ENCODE measurements at places on chromosomes 7 and 10. TPM values are rescaled to one million over a fixed set of nuclear protein-coding genes. Genes with fewer than 3 reads are reported as not detected.

- no peak for DNase-seq
Measured at GRCh38 chr10:20713420-20713819, 183.7 kb downstream of the NEBL start.

- DNase-seq: no peak
Measured at GRCh38 chr7:29956487-29956836, 33.1 kb downstream of the SCRN1 start.

The HOXA6 gene
- not detected for total RNA-seq

The CTAGE4 gene
- not detected for total RNA-seq

The LIPF gene
- not detected for total RNA-seq

GRCh38 chr10:117539903-117540639 lies 2.5 kb upstream of the EMX2 start:
- no peak for DNase-seq

The MYPN gene
- total RNA-seq: not detected

DNA sequence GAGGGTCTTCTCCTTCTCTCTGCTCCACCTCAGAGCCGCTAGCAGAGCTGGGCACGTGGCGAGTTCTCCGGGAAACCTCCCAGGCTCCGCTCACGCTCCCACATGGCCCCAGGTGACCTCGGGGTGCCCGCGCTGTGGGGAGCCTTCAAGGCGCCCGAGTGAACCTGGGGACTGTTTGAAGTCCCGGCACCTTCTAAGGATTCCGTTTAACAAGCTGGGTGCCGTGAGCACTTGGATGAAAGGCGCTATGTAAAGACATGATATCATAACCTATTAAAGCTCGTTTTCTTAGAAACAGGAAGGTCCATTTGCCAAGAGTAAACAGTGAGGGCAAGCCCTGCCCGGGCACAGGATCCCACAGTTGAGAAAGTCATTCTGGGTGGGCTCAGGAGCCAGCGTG lies 15.8 kb upstream of the MYL10 start:
- no peak for DNase-seq

DNA sequence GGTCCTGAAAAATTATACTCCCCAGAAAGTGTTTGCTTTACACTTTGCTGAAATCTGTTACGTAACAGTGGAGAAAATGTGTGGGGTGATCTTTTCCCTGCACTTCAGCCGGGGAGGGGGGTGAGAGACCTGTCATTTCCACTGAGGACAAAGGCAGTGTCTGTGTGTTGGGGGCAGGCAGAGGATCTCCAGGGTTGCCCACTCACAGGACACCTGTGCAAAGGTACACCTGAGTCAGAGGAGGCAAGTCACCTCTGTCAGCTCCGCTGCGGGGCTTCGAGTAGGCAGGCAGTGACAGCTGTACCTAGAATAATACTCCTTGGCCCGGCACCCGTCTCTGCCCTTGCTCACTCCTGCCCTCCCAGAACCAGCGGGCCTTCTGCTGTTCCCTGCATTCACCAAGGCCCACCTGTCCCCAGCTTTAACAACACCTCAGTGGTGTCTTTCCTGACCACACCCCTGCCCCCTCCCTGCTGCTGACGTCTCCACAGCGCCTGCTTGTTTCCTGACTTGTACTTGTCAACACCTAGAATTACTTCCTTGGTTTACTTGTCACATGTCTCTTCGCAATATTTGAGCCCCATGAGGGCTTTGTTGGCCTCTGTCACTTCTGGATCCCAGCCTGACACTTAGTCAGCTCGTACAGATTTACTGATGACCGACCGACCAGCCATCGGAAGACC lies 159.2 kb downstream of the NEURL1 start:
- DNase-seq: no peak

GRCh38 chr10:79380946-79381721 lies 33.9 kb downstream of the PPIF start:
- DNase-seq: no peak

DNA sequence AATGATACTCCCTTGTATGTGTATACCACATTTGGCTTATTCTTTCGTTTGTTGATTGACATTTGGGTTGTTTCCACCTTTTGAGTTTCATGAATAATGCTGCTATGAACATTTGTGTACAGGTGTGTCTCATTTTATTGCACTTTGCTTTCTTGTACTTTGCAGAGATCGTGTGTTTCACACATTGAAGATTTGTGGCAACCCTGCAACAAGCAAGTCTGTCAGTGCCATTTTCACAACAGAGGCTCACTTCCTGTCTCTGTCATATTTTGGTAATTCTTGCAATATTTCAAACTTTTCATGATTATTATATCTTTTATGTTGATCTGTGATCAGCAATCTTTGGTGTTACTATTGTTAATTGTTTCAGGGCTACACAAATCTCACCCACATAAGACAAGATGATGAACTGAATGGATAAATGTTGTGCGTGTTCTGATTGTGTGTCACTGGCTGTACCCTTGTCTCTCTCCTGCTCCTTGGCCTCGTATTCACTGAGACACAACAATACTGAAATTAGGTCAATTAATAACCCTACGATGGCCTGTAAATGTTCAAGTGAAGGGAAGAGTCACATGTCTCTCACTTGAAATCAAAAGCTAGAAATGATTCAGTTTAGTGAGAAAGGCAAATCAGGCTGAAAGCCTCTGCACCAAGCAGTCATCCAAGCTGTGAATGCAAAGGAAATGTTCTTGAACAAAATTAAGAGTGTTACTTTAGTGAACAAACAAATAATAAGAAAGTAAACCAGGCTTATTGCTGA lies 133.6 kb upstream of the JCAD start:
- no peak for DNase-seq

The FGL2 gene
- 0.16 TPM for total RNA-seq

DNA sequence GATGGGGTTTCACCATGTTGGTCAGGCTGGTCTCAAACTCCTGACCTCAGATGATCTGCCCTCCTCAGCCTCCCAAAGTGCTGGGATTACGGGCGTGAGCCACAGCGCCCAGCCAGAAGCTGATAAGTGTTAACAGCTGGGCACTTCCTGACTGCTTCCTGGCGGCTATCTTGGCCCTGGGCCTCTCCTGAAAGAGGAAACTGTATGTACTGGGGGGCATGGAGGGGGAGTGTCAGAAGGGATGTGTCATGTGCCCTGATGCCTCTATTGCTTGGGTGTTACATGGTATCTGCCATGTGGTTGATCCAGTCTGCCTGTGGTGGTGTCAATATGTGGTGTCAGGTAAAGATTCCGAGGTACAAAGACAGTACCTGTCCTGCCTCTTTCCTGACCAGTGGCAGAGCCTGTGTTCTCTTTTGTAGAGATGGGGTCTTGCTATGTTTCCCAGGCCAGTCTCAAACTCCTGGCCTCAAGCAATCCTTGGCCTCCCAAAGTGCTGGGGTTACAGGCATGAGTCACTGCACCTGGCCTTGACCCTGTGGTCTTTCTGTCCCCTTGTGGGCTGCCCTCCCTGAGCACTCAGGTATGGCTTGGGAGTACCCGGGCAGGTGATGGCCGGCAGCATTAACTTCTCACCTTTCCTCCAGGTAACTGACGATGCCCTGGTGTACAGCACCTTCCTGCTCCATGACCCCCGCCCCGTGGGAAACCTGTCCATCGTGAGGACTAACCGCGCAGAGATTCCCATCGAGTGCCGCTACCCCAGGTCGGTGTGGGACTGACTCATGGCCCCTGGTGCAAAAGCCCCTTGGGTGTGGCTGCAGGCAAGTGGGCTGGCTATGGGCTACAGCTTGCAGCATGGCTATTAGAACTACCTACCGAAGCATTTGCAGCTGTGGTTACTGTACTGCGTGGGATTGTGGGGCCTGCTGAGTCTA lies 4.4 kb downstream of the ZP3 start:
- DNase-seq: no peak

The CCL24 gene
- not detected for total RNA-seq

The CPA2 gene
- total RNA-seq: not detected

- no peak for DNase-seq
Measured at GRCh38 chr7:81419731-81420130, 350.1 kb downstream of the HGF start.

GRCh38 chr10:2978111-2978510 lies 89.2 kb upstream of the PFKP start:
- DNase-seq: no peak

DNA sequence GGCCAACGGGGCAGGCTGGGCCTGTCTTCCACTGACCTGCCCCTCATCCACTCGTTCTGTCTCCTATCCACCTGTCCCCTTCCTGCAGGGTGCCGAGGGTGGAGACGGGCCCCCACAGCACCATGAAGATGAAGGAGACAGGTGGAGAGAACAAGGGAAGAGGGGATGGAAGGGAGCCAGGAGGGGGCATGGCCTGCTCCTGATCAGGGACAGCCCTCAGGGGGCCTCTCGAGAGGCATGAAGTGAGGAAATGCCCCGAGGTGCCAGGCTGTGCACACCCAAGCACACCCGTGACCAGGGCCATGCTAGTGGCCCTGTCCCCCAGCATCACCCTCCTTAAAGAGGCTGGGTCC lies 111.2 kb downstream of the ZMIZ1 start:
- DNase-seq: no peak

The NOLC1 gene
- total RNA-seq: 42.0 TPM

GRCh38 chr10:77915319-77916105 lies 11.0 kb downstream of the DLG5 start:
- DNase-seq: no peak

The PDGFA gene
- total RNA-seq: 2.3 TPM

GRCh38 chr7:137142376-137142775 lies 201.2 kb downstream of the PTN start:
- no peak for DNase-seq

The DENND2A gene
- total RNA-seq: 0.27 TPM

The SUV39H2 gene
- 2.6 TPM for total RNA-seq

- no peak for DNase-seq
Measured at GRCh38 chr10:78584681-78585080, 484.1 kb upstream of the ZMIZ1 start.

The SPAG6 gene
- total RNA-seq: not detected

- no peak for DNase-seq
Measured at GRCh38 chr10:77165445-77166208, 472.0 kb downstream of the KCNMA1 start.

The ZNF804B gene
- total RNA-seq: not detected

GRCh38 chr7:1678571-1679325 lies 8.7 kb downstream of the ELFN1 start:
- DNase-seq: no peak

DNA sequence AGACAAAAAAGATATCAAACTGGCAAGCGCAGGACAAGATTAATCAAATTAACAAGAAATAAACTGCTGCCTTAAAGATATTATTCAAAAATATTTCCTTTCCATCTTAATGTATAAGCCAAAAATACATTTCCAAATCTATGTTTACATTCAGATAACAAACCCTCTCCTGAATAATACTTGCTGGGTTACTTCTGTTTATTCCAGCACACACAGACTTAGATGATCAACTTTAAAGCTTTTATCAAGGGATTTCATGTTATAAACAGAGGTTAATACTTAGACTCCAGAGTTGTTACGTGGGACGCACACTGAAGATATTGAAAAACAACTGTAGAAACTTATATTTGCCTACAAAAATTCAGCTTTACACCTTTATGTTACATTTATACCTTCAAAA lies 33.6 kb downstream of the LMOD2 start:
- DNase-seq: no peak

- no peak for DNase-seq
Measured at GRCh38 chr7:138097064-138097741, 20.9 kb downstream of the AKR1D1 start.

- no peak for DNase-seq
Measured at GRCh38 chr10:123890756-123891143, 857 bp downstream of the CPXM2 start.

DNA sequence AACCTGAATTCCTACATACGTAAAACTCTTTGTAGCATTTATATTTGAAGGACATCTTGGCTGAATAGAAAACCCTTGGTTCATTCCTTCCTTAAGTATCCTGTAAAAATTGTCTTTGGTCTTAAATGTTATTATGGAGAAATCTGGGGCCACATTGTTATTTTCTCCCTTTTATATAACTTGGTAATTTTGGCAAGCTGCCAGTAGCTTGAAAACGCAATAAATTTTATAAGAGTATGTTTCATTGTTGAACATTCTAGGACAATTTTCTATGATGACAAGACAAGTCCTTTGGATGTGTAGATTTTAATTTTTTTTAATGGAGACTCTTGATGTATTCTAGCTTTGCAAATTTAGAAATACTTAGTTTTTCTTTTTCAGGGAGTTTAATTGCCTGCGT lies 191.9 kb downstream of the ABCA13 start:
- DNase-seq: no peak

- no peak for DNase-seq
Measured at GRCh38 chr7:105020926-105021325, 6.9 kb downstream of the KMT2E start.

The HECW1 gene
- total RNA-seq: not detected

GRCh38 chr7:51139796-51140195 lies 176.8 kb downstream of the COBL start:
- DNase-seq: no peak

DNA sequence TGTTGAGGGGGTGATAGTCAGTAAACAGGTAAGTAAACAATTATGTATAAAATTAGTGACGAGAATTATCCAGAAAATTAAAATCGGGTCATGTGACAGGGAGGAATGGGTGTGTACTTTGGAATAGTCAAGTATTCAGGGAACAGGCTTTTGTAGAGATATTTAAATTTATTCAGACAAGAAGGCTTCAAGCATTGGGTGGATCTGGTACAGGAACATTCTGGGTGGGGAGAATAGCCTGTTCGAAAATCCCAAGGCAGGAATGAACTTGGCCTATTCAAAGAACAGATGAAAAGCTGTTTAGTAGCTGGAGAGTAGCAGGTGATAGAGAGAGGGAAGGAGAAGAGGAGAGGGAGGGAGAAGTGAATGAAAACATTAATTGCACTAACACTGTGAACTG lies 448.9 kb upstream of the FZD8 start:
- no peak for DNase-seq

DNA sequence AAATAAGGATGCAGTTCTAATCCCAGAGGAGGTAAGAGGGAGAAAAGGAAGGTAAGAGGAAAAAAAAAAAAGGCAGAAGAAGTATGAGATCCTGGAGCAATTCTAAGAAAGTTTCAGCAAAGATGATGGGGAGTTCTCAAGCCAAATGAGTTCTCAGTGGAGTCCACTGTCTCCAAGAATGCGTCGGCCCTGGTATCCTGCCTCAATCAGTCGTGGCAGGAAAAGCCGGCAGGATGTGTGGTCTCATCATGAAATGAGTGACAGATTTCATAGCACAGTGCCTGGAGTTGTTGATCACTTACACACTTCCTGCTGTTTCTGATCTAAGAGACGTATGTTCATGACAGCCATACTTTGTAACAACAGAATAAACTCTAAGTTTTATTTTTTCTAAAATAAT lies 554.9 kb downstream of the NXPH1 start:
- DNase-seq: no peak

GRCh38 chr10:70319183-70319582 lies 35.4 kb upstream of the NPFFR1 start:
- DNase-seq: no peak

- no peak for DNase-seq
Measured at GRCh38 chr7:112371701-112372100, 78.6 kb upstream of the IFRD1 start.

The ENO4 gene
- not detected for total RNA-seq

GRCh38 chr7:22542669-22543068 lies 42.7 kb upstream of the STEAP1B start:
- DNase-seq: no peak

- no peak for DNase-seq
Measured at GRCh38 chr10:47033541-47034270, 122.5 kb downstream of the PTPN20 start.

The FFAR4 gene
- total RNA-seq: not detected

The WDR86 gene
- total RNA-seq: 5.7 TPM

The MAT1A gene
- total RNA-seq: not detected

All from CD8-positive, alpha-beta T cell (primary cell).